ENCODE measurements at places on chromosomes 11 and 22. TPM values are rescaled to one million over a fixed set of nuclear protein-coding genes. Genes with fewer than 3 reads are reported as not detected.

OR51I1 gene
- not detected for total RNA-seq

PKP3 gene
- not detected for total RNA-seq

APOA4 gene
- not detected for total RNA-seq

GGTLC3 gene
- not detected for total RNA-seq

Measured in activated naive CD4-positive, alpha-beta T cell treated with anti-CD3 and anti-CD28 coated beads for 36 hours (primary cell).